ENCODE measurements at places on chromosomes 12 and 14. TPM values are rescaled to one million over a fixed set of nuclear protein-coding genes. Genes with fewer than 3 reads are reported as not detected.

DNA sequence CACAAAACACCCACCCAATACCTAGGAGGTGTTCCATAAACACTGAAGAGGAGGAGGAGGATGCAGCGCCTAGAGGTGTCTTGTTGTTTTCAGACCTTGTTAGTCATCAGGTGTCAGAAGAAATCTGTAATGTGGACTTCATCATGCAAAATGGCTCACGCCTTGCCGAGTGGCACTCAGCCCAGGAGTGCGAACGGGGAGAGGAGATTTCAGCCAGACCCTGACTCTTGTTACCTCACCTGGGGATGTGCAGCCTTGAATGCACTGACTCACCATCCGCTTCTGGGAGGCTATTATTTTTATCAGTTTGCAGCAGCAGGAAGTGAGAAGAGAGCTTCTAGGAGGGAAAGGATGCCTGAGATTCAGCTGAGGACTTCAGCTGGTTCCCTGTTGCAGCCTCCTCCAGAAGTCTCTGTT lies 48.2 kb upstream of the PLXNC1 start:
- DNase-seq, result no peak

The ADIPOR2 gene
- total RNA-seq, result 32.5 TPM

The SERPINA6 gene
- not detected for total RNA-seq

The CLEC4C gene
- not detected for total RNA-seq

DNA sequence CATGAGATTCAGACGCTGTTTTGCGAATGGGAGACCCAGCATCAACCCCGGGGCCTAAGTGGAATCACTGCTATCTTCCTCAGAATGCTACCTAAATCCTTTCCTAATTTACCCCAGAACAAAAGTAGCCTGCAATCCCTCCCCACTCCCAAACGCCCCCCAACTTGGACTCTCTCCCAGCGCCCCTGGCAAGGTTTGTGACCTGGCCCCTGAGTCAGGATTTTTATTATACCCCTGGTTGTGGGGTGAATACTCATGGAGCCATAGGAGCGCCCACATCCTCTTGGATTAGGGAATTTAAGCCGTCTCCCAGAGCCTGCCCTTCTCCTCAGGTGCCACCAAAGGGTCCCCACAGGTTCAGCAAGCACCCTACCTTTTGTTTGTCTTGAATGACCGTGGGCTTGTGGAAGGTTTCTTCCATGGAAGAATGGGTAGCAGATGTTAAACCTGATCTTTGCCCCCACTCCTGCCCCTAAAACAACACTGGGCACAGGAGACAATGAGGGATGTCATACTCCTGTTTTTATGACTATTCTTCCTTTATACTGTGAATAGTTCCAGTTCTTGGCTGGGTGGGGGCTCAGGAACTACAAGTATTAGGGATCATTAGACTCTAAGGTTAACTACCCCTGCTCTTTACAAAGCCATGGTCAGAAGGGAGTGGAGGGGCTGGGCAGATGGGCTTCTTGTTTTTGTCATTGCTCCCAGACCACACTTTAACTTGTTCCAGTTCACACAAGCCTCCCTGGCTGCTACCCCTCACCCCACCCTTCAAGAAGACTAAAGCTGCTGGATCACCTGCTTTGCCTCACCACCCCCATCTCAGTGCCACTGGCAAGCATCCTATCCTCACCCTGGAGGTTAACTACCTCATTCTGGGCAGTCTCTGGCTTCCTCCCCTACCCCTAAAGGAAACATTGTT lies 630 bp downstream of the MYL6B start:
- no peak for DNase-seq

GRCh38 chr12:7142809-7143465 lies 12.8 kb downstream of the CLSTN3 start:
- no peak for DNase-seq

DNA sequence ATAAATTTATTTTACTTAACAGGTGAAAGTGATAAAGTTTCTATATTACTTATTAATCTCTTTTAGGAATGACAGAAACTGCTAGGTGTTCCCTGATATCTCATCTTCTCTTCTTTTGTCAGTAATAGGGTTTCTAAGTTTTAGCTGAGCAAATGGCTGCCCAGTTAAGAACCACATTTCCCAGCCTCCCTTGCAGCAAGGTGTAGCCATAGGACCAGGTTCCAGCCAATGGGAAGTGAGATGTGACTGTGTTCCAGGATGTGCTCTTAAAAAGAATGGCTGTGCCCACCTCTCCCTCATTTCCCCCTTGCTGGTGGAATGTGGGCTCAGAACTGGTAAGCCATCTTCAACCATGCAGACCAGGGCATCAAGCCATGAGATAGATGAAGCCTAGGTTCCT lies 165.6 kb downstream of the HELB start:
- no peak for DNase-seq

- no peak for DNase-seq
Observed at GRCh38 chr12:51245476-51246253, 7.0 kb downstream of the DAZAP2 start.

DNA sequence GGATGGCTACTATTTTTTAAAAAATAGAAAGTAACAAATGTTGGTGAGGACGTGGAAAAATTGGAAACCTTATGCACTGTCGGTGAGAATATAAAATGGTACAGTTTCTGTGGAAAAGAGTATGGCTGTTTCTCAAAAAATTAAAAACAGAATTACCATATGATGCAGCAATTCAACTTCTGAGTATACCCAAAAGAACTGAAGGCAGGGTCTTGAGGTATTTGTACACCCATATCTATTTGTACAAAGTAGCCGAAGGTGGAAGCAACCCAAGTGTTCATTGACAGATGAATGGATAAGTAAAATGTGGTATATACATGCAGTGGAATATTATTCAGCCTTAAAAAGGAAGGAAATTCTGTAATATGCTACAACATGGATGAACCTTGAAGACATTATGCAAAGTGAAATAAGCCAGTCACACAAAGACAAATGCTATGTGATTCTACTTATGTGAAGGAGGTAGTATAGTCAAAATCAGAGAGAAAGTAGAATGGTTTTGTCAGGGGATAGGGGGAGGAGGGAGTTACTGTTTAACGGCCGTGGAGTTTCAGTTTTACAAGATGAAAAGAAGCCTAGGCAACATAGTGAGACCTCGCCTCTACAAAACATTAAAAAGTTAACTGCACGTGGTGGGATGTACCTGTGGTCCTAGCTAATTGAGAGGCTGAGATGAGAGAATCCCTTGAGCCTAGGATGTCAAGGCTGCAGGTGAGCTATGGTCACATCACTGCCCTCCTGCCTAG lies 38.4 kb upstream of the CCT2 start:
- no peak for DNase-seq

DNA sequence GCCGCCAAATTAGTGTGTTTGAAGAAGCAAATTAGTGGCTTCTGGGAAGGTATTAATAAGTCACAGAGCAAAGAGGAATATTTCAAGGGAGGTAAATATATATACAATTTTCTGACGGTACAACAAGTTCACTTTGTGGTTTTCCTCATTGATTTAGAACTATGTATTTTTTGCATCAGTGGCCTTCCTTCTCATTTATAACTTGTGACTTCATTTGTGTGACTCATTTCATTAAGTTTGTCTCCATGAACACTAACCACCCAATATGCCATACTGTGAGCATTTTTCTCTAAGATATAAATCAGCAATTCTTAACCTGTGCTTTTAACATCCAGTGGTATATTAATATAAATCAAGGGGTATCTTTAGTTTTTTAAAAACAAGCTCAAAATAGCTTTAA lies 29.3 kb upstream of the ARHGAP5 start:
- DNase-seq, result no peak

- DNase-seq, result no peak
Observed at GRCh38 chr12:52805000-52805399, 8.9 kb downstream of the KRT4 start.

DNA sequence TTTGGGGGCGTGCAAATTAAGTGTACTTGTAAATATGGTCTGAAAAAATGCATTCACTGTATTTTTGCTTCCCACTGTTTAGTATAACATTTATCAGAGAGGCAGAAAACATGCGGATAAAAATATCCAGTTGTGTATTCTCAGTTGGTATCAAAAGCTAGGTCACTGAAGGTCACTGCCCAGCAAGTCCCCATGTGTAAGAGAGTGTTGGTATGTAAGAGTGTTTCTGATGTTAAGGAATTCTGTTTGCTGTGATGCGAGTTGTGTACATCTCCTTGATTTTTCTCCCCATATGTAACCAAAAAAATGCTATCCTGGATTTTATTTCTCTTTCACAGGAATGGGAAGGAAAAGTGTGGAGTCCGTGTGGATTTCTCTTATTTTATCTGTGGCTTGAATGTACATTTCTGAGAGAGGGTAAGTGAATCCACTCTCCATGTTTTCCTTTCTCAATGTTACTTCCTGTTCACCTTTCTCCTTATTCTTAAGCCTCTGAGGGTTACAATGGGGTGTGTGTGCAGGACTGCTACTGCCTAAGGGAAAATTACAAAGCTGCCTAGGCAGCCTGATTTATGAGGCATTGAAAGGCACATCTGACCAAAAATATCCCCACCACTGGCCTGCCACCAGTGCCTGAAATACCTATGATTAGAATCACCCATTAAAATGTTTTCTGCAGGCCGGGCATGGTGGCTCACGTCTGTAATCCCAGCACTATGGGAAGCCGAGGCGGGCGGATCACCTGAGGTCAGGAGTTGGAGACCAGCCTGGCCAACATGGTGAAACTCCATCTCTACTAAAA lies 97.9 kb upstream of the USP44 start:
- DNase-seq, result no peak

DNA sequence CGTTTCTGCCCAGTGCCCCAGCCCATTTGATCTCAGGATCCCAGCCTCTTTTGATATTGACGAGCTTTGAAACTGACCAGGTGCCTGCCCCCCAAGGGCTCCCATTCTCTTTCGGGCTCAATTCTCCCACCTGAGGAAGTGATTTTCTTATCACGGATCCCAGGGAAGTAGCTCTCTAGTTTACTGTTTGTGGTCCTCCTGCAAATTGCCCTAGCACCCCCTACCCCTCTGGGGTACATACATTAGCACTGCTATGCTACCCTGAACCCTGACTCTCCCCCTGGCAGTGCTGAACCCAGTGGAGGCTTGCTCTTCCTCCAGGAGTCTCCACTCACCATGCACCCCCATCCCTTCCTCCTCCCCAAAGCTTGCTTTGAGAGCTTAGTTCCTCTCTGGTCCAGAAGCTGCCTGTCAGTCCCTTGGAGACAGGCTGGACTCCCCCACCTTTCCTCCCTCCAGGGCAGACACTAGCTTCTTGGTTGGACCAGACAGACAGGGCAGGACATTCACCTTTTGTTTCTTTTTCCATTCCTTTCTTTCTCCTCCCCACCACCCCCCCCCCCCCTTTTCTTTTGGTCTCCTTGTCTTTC lies 4.4 kb upstream of the TBX3 start:
- DNase-seq, result no peak
